ENCODE measurements at places on chromosomes 1 and 21. TPM values are rescaled to one million over a fixed set of nuclear protein-coding genes. Genes with fewer than 3 reads are reported as not detected.

The ARHGAP29 gene
- total RNA-seq: 221 TPM

The PUM1 gene
- total RNA-seq: 74.7 TPM

DNA sequence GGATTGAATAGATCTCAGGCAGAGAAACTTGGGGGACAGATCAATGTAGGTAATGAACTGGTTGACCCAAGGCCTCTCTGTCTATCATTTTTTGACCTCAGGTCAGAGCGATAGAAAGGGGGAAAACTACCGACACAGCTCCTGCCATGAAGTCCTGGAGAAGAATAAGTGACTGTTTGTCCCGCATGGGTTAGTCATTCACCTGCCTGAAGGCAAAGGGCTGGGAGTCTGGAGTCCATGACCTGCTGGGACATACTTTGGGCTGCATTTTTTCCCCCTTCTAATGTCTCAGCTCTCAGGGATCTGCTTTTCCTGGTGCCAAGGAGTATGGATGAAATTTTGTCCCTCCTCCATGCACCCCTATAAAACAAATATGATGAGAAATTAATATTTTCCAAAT, 1.6 kb upstream of the ROR1 start:
- DNase-seq: no peak

GRCh38 chr1:171397851-171398469, 84.0 kb downstream of the FMO4 start:
- DNase-seq: no peak

DNA sequence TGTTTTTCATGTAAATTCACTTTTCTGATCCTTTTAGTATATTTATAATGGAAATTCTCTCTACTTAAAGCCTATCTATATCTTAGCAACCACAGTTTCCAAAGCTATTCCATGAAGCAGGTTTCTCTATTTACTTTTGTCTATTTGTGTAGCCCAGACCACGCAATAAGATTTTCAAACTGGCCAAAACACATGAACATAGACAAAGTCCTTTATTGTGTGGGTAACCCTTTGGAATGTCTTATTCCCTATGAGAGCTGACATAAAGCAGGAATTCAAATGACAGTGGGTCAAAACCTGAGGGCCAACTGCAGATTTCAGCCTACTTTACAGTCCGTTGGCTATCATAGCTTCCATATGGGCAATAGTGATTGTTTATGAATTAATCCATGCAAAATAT, 252.6 kb downstream of the LTN1 start:
- no peak for DNase-seq

The IL24 gene
- total RNA-seq: not detected

- no peak for DNase-seq
Observed at GRCh38 chr1:200165493-200166220, 138.1 kb downstream of the NR5A2 start.

- DNase-seq: no peak
Observed at GRCh38 chr1:71940261-71940660, 342.1 kb downstream of the NEGR1 start.

DNA sequence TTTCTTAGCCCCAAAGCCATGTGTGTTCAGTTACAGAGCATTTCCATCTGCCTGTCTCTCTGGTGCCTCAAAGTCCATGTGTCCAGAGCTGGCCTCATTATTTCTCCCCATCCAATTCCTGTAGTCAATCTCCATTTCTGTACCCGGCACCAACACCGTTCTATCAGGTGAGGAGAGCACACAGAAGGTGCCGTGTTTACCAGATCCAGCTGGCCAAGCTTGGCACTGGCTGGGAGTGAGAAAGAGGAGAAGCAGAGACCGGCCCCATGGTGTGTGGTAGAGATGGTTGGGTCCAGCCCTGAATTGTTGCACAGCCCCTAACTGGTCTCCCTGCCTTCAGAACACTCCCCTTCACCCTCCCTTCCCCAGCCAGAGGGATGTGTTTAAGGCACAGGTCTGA, 7.5 kb upstream of the SSBP3 start:
- no peak for DNase-seq

DNA sequence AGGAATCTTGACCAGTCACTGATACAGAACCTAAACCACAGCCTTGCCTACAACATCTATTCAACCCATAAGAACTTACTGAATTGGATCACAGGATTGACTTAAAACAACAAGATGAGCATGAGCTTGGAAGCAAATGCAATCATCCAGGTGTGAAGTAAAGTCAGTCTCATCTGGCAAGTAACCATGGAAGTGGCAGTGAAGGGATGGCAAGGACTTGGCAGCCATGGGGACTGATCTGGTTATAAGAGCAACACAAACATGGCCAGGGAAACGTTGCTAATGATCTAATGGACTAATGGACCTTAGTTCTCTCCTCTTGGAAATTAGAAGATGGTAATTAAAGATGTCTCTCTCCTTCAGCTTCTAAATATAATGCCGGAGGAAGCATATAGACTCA, 133.1 kb downstream of the VAV3 start:
- no peak for DNase-seq

DNA sequence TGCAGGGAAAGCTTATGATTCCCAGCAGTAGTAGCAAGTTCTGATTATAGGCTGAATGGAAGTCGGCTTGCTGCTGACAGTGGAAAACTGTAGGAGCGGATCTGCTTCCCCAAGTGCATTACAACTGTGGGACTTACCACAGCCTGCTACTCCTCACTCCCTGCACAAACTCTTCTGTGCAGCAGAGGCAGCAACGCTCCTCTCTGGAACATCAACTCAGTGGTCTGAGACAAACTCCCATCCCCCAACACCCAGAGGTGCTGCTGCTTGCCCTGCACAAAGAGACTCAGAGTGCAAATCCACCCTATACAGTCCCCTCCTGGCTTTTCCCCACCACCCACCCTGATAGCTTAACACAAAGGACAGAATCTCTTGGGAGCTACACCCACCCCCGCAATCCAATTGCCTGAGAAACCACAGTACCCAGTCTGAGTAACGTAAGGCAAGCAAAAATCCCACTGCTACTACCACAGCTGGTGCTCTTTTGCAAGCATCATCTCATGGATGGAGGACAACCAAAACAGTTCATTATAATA, 1455.2 kb downstream of the AMY1C start:
- DNase-seq: no peak

DNA sequence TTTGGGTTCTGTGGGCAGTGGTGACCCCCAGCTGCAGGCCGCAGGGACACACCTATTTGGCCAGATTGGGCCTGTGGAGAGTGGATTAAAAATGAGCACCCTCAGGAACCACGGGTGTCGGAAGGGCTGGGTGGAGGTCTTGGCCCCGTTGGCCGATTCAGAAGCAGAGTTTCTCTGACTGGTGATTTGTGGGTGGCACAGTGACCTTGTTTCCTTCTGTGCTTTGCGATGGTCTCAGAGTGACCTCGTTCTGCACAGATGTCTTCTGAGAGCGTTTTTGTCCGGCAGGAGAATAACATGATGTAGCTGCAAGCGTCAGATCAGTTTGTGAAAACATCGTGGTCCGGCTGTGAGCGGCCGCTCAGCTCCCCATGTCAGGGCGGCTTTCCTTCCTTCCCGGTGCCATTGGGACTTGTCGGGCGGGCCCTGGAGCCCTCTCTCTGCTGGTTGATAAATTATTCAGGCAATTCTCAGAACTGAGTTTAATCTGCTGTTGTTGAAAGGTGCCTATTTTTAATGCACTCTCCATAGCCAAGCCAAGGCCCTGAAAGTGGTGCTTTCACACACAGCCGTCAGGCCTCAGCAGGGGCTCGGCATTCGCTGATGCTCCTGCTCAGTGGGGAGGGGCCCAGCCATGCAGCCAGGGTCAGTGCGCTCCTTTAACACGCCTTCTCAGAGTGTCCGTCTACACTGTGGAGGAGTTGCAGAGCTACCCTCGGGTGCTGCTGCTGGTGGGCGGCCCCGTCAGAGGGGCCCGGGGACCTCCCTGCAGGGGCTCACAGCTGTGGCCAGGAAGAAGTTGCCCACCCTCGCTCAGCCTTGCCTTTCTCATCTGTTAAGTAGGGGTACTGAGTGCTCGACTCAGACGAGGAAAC, 26.8 kb downstream of the TRPM2 start:
- DNase-seq: no peak

Measured in glomerular endothelial cell (primary cell).